ENCODE measurements at places on chromosomes 11 and 22. TPM values are rescaled to one million over a fixed set of nuclear protein-coding genes. Genes with fewer than 3 reads are reported as not detected.

- no peak for DNase-seq
Measured at GRCh38 chr22:33600595-33600994, 319.7 kb downstream of the LARGE1 start.

DNA sequence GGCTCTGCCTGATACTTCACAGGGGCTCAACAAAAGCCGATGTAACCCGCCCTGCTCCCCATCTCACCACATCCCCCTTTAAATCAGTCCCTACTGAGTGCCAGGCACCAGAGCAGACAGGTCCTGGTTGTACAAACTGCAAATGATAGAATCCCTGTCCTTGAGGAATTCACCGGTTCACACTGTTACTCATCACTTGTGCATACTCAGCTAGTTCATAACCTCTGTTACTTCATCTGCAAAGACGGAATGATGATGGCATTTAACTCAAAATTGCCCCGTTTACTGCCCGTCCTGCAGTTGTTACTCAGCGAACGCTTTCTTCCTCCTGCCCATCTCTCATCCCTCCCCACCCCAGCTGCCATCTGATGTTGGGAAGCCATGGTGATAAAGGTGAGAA, 384.7 kb downstream of the OPCML start:
- no peak for DNase-seq

GRCh38 chr22:22770280-22770871, 117.2 kb upstream of the IGLL5 start:
- DNase-seq, result no peak

- DNase-seq, result no peak
Measured at GRCh38 chr22:26660356-26660755, 3.0 kb downstream of the MIAT start.

The TOB2 gene
- 8.6 TPM for total RNA-seq

The OR51B2 gene
- total RNA-seq, result not detected

The SYTL2 gene
- total RNA-seq, result 61.4 TPM

The ALG12 gene
- 13.9 TPM for total RNA-seq

The HPX gene
- total RNA-seq, result not detected

Measured in H4 (cell line).